Fibroblast of villous mesenchyme (primary cell): ENCODE measurements at places on chromosomes 3 and 15.

GRCh38 chr3:181689546-181689945 is 22.2 kb upstream of the SOX2 start:
- no peak for DNase-seq

GRCh38 chr3:13501056-13501455 is 20.9 kb downstream of the HDAC11 start:
- DNase-seq: no peak

GRCh38 chr3:37498126-37499039 is 324.0 kb upstream of the LRRFIP2 start:
- DNase-seq: no peak

- no peak for DNase-seq
Observed at GRCh38 chr3:115697263-115698053, 74.1 kb downstream of the GAP43 start.

DNA sequence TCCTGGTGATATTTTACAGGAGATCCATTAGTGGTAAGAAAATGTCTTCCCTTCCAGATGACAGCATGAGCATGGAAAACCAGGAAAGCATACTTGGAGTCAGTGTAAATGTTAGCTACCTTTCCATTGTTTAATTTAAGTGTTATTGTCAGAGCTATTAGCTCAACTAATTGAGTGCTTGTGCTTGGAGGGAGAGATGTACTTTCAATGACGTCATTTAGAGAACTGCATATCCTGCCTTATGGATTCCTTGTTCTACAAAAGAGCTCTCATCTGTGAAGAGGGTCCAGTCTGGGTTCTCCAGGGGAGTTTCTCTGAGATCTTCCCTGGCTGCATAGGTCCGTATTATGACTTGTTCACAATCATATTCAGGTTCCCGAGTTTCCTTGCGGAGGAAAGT is 687.2 kb downstream of the TBL1XR1 start:
- no peak for DNase-seq

- DNase-seq: no peak
Observed at GRCh38 chr3:176587089-176587488, 610.2 kb downstream of the TBL1XR1 start.

GRCh38 chr3:42698216-42698910 is 4.2 kb downstream of the HHATL start:
- DNase-seq: no peak

GRCh38 chr15:76293361-76293760 is 17.9 kb downstream of the ETFA start:
- DNase-seq: no peak

DNA sequence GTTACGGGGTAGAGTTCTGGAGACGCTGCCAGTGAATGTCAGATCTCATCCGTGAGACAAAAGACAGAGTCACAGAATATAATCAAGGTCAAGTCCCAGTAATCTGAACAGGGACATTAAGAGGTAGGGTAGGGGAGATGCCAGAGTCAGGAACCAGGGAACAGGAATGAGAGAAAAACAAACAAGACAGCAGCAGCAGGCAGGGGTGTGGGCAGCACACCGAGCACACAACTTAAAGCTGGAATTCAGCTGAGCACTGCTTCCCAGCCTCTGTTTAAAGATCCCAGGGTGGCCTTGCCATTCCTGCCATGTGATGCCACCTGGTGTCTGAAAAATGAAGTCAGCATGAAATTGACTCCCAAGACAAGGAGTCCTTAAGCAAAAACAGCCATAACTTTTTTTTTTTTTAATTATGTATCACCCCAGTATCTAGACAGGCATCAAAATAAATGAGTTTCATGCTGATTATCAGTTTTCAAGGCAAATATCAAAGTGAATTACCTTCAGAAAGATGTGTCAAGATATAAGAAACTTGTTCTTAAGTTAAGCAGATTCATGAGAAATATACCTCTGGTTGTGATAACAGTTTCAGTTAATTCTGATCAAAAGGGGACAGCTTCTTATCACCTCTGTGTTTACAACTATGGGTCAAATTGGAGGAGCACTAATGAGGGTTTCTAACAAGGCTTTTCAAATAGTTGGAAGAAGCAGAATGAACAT is 203.7 kb downstream of the SLC9A9 start:
- DNase-seq: peak; percentile 85

DNA sequence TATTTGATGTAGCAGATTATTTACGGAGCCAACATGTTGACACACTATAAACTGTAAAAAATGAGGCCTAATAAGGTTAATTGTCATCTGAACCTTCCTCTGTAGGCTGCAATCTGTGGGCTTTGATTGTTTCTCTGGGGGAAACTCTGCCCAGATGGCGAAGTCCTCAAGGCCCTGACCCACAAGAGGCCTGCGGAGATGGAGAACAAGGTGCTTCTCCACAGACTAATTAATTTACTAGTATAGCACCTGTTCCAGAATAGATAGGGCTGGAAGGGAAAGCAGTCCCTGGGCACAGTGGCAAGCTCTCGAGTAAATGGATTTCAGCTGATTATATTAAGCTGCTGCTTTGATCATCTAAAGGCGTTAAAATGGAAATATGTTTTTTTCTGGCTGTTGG is 338.8 kb upstream of the DNAJC19 start:
- DNase-seq: no peak

DNA sequence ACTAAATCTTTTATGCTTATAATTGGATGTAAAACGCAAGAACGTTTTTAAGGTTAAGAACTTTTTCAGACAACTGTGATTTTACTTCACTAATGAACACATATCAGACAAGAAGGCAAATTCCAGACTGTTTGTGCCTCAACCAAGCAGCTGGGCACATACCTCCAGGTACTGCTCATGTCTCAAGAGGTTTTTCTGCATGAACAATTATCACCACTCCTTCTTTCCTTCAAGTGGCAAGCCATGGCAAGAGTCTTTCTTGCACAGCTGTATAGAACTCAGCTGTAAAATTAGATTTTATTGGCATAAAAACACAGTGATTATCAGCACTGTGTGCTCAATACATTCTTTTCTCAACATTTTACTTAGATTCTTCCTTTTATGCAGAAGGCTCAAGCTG is 64.3 kb downstream of the FNDC3B start:
- no peak for DNase-seq
